MV-4-11 (cell line): ENCODE measurements at places on chromosomes 12 and 14.

- DNase-seq, result no peak
Measured at GRCh38 chr12:108234158-108234557, 105.0 kb downstream of the CMKLR1 start.

DNA sequence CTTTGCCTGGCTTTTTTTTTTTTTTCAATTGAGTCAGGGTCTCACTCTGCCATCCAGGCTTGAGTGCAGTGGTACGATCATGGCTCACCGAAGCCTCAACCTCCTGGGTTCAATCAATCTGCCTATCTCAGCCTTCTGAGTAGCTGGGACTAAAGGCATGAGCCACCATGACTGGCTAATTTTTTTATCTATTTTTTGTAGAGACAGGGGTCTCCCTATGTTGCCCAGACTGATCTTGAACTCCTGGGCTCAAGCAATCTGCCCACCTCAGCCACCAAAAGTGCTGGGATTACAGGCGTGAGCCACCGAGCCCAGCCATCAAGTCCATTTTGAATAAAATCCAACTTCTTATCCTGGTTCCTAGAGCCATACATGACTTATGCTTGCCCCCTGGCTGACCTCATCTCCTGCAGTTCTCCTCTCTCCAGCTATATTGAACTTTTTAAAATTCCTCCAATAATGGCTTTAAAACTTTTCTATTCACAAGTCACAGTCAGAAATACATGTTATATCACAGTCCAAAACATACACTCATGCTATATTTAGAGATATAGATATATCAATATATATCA is 10.4 kb upstream of the RND1 start:
- DNase-seq, result no peak

GRCh38 chr12:32102234-32102633 is 4.4 kb upstream of the BICD1 start:
- DNase-seq, result no peak

DNA sequence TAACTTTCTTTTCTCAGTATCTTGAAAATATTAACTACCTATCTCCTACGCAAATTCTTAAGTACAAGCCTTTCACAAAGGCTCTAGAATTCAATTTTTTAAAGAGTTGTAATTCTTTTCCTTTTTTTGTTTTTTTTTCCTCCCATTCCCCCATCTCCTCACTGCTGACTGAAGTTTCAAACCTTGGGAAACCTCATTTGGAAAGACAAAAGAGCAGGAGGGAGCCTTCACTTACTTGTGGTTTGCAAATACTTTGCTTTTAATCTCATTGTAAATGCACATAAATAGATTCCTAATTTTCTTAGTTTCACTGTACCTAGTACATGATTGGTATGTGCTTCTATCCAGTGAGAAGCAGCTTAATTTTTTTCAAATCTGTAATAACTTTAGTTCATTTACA is 15.8 kb upstream of the PTGDR start:
- DNase-seq, result no peak

DNA sequence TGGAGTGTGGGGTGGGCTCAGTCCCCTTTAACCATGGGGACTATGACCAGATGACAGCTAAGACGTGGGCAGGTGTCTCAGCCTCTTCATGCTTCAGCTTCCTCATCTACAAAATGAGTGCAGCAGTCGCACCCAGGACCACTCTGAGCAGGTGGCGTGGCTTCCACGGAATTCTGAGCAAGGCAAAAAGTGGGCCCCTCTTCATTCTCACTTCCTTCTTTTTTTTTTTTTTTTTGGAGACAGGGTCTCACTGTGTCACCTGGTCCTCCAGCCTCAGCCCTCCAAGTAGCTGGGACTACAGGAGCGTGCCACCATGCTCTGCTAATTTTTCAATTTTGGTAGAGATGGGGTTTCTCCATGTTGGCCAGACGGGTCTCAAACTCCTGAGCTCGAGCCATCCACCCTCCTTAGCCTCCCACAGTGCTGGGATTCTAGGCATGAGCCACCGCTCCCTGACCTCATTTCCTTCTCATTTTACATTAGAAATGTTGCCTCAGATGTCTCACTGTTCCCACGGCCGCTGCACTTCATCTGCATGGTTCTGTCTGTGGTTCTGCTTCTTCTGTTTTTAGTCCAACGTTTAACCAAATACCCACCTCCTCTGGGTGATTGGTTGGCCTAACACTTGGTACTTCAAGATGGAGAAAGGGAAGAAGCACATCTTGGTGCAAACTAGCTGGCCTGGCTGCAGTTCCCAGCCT is 41.3 kb upstream of the BCL7A start:
- DNase-seq, result peak; percentile 96

GRCh38 chr14:35533357-35534207 is at the start of gene INSM2:
Gene INSM2, plus strand, starts transcription at chr14:35534164. Its CDS starts 89 bp downstream, at chr14:35534253.
- DNase-seq, result no peak

- peak; percentile 77 for DNase-seq
Measured at GRCh38 chr14:72000907-72001306, 68.7 kb downstream of the RGS6 start.

GRCh38 chr14:76919431-76920330 is 93.5 kb downstream of the LRRC74A start:
- peak; percentile 48 for DNase-seq

- peak; percentile 88 for DNase-seq
Measured at GRCh38 chr14:34465069-34465859, 3.2 kb upstream of the SPTSSA start.

GRCh38 chr12:19539071-19539470 is 99.8 kb downstream of the AEBP2 start:
- DNase-seq, result no peak

DNA sequence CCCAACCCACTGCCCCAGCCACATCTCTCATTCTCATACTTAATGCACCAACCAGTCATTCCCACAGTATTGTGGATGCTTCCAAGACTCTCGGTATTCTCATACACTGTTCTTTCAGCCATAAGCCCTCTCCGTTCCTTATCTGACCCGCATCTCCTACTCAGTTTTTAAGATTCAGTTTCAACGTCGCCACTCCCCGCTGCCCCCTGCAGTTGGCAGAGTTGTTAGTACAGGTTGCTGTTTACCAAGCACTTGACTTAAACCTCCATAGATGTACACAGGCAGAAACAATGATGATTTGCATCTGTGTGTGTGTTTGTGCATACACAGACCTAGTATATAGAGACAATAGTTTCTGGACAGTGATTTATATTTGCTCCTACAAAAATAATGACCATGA is 40.2 kb downstream of the PAH start:
- no peak for DNase-seq

GRCh38 chr14:94935706-94936300 is 165.9 kb upstream of the GSC start:
- DNase-seq, result no peak

GRCh38 chr12:12720672-12721161 is 3.5 kb downstream of the CDKN1B start:
- DNase-seq, result peak; percentile 55

GRCh38 chr14:23931721-23932289 is 21.8 kb upstream of the DHRS4 start:
- no peak for DNase-seq

DNA sequence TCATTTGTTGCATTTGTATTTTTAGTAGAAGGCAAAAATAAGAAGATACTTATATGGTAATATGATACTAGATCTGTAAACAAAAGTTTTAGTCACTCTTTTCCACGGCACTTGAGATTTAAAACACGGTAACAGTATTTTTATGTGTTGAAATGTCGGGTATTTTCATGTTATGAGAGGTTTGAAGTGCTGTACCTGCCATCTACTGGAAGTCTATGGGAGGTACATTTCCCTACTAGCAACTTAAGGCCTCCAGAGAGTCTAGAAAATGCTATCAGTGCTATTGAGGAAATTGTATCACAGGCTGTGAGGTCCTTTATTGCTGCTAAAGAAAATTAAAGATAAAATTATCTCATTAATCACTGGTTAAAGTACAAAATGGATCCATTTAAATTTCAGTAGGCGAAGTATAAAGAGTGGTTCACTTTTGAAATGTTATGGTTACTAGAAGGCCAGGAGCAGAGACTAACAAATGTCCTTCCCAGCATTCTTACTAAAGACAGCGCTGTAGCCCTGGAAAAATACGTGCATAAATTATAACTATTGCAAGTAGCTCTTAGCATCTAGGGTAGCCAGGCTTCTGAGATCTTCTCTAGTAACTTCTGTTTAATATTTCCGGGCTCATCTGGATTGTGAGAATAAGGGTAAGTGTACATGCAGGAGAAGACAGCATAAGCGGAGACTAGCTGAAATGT is 77.6 kb upstream of the PRKD1 start:
- DNase-seq, result peak; percentile 8

GRCh38 chr12:132279930-132280329 is 49.5 kb downstream of the GALNT9 start:
- no peak for DNase-seq

GRCh38 chr12:131561051-131561450 is 149.8 kb upstream of the SFSWAP start:
- DNase-seq, result no peak

GRCh38 chr12:8985213-8985754 is 4.1 kb upstream of the KLRG1 start:
- peak; percentile 38 for DNase-seq

DNA sequence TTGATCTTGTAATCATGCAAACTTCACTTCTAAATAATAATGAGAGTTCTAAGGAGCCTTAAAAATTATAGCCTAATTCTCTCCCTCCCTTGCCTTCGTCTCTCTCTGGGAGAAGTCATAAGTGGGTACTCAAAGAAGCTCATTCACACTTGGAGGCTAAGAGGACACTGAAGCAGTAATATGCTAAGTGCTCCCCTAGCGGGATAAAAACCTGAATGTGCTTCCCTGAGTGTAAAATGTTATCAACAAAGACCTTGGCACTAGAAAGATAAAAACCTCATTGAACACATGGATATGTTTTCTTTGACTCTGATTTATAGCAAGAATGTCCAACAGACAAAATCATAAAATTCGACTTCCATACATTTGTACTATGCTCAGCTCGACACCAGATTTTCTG is 337.9 kb upstream of the NOVA1 start:
- DNase-seq, result no peak

- no peak for DNase-seq
Measured at GRCh38 chr14:104135121-104135903, 3.1 kb upstream of the KIF26A start.

- peak; percentile 64 for DNase-seq
Measured at GRCh38 chr12:108337235-108338223, 1.6 kb downstream of the CMKLR1 start.

GRCh38 chr14:29264865-29265264 is 498.3 kb downstream of the FOXG1 start:
- DNase-seq, result no peak

- no peak for DNase-seq
Measured at GRCh38 chr12:117743761-117744160, 225.0 kb downstream of the KSR2 start.

GRCh38 chr12:92398565-92399309 is 253.1 kb upstream of the BTG1 start:
- DNase-seq, result no peak

DNA sequence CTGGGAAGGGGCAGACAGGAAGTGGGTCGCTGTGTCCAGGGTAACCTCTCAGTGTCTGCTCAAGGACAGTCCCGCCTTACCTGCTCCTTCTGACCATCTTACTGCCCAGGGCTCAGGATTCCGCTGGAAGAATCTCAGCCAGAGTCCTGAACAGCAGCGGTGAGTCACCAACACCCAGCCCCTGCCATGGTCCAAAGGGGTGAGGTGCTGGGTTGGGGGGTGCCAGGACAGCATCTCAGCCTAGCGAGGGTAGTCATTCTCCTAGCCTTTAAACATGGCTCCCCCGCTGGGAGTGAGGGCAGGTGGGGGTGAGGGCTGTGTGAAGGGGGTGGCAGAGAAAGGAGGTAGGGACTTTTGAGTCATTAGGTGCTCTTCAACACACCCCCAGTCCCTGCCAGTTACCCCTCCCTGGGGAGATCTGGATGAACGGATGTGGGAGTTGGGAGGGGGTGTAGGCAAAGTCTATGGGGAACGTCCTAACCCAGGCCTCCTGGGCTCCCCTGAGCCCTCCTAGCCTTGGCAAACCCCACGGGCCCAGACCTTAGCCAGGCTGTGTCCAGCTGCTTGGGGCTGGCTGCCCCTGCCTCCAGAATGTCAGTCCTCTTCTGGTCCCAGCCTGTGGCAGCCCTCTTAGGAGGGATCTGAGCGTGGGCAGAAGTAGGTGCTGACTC is 2.5 kb downstream of the TAMALIN start:
- no peak for DNase-seq

GRCh38 chr12:19647806-19648556 is 208.7 kb downstream of the AEBP2 start:
- DNase-seq, result peak; percentile 95

- DNase-seq, result no peak
Measured at GRCh38 chr12:28550757-28551704, 360.8 kb downstream of the CCDC91 start.

DNA sequence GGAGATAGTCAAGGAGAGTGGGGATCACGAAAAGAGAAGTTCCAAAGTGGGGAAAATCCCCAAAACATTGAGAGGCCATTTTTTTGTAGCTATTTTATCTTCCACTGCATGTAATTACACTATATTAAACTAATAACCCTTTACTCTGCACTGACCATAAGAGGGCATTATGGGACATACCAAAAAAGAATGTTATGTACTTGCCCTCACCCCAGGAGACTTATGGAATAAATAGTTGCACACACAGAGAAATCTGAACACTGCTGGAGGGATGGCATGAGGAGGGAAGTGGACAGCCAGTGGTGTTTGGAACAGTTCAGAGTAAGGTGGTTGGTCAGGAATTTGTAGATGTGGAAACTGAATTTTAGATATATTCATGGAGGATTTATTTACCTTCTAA is 422.9 kb downstream of the SNAPC1 start:
- DNase-seq, result no peak

GRCh38 chr12:25207411-25207810 is 12.4 kb downstream of the ETFRF1 start:
- no peak for DNase-seq

DNA sequence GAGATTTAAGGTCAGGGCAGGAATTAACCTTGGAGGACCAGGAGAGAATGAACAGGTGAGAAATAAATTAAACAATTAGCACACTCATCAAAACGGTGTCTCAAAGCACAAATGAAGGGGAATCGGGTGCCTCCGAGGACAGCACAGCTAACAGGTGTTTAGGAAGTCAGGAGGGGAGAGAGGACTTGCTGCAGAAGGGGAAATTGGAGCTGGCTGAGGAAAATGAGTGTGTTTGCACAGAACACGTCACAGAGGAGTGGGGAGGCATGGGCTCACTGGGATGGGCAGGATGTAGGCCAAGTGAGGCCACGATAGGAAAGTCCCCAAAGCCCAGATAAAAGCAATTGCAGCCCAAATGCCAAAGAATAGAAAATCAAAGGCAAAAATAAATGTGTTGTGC is 121.7 kb downstream of the ZNF664 start:
- no peak for DNase-seq

- no peak for DNase-seq
Measured at GRCh38 chr14:101507836-101508150, 53.5 kb upstream of the DIO3 start.
